ENCODE measurements at places on chromosomes 7 and 10. TPM values are rescaled to one million over a fixed set of nuclear protein-coding genes. Genes with fewer than 3 reads are reported as not detected.

- DNase-seq = no peak
Observed at GRCh38 chr7:20197837-20198236, 19.3 kb downstream of the MACC1 start.

PRF1 gene
- total RNA-seq = not detected

CALHM1 gene
- 0.13 TPM for total RNA-seq

- no peak for DNase-seq
Observed at GRCh38 chr10:28135258-28135657, 136.4 kb upstream of the ODAD2 start.

DNA sequence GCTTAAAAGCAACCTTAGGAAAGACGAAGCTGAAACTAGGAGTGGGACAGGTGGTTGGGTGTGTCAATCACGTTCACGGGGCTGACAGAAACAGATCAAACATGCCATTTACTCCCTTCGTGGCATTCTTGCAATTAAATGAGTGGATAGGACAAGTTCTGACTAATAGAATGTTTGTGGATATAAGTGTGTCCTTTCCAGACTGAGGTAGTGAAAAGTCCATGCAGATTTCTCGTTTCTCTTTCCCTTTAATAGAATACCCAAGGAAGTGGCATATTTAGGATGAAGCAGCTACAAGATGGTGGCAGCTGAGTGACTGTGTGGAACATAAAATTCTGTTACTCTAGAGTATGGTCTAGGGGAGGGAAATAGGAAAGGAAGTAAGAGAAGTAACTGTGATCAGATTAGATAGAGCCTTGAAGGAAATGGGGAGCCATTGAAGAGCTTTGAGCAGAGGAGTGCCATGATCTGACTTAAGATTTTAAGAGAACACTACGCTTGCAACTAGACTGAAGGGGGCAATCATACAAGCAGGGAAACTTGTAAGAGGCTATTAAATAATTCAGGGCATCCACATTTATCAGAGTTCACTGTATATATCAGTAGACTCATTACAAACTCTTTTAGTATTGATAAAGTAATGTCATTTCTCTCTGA is 46.3 kb upstream of the HYAL4 start:
- no peak for DNase-seq

GRID2IP gene
- total RNA-seq = 0.12 TPM
